ENCODE measurements at places on chromosomes 7 and 10.
A peak's percentile ranks its signal among the peaks of the same experiment; 100 is the strongest.

DNA sequence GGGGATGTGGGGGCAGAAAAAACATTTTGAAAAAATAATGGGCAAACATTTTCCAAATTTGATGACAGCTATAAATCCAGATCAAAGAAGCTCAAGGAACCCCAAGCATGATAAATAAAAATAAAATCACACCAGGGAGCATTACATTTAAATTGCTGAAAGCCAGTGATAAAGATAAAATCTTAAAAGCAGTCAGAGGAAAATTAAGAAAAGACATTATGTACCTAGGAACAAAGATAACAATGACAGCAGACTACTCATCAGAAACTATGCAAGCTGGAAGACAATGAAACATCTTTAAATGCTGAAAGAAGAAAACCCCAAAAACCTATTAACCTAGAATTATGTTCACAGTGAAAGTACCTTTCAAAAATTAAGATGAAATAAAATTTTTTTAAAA lies 23.3 kb downstream of the NEUROG3 start:
- no peak for DNase-seq

DNA sequence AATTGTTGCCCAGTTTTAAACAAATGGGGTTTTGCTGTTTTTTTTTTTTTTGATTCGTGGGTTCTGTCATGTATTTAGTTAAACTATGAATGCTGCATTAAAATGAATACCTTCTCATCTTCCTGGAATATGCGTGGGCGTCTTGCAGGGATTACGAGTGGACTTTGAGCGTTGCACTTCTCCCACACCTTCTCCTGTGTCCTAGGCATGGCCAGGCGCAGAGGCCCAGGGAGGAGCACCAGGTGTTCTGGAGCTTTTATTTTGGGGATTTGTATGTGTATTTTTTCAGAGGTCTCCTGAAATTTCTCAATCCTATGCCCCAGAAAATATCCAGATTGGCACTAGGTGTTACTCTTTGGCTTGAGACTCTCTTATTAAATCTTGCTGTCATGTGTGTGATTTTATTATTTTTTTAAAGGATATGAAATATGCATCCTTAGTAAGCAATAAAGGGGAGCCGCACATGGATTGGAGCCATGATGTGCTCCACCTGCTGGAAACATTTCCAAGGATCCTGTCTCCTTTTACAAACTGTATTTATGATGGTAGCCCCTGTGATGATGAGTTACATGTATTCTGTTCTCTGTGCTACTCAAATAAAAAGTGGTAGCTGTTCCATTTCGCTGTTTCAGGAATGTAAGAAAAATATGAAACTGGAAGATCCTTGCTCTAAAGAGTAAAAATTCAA lies 482.2 kb upstream of the KLF6 start:
- DNase-seq, result no peak

DNA sequence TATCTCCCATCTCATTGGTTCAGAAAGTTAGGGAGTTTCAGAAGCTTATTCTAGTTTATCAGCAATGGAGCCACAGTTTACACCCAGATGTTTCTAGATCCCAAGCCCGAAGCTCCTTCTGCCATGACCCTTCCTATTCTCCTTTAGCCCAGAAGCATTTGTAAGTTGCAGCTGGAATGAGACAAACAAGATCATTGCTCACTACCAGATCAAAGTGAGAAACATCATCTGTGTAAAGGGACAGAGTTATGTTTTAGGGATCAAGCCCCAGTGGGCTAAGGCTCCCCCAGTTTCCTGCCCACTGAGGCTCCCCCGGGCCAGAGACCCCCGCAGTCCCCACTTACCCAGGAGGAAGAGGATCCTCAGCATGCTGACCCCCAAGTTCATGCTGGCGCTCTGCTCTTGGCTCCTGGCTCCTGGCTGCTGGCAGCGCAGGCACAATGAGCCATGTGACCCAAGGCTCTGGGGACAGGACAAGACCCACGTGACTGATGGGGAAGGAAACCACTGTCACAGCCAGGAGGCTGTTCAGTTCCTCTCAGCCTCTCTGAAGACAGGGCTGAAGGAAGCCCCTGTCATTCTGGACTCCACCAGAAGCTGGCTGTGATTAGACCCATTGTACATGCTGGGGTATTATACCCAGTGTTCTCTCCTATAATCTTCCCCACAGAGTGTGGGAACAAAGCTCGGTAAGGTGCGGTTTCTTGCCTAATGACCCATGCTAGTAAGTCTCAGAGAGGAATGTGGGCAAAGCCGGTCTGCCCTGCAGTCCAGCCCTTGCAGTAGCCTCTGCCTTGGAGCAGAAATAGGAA lies at the start of gene TMEM273:
TSS of gene TMEM273 (minus strand) at position 442 of the 812 bp plus-strand sequence. CDS start at position 387, 55 bp downstream.
- peak; percentile 30 for DNase-seq

DNA sequence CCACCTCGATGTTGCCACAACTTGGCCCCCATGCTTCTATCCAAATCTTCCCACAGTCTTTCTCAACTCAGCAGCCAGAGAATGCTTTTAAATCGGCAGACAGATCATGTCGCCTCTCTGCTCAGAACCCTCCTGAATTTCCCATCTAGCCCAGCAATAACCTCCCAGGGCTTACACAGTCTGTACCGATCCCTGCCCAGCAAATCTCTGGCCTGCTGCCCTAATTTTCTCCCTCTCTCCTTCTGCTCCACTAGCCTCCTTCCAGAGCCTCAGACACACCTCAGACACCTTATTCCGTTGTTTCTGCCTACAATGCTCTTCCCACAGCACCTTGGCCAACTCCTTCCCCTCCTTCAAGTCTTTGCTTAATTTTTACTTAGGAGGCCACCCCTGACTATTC lies 32.3 kb downstream of the MDH2 start:
- DNase-seq, result no peak

DNA sequence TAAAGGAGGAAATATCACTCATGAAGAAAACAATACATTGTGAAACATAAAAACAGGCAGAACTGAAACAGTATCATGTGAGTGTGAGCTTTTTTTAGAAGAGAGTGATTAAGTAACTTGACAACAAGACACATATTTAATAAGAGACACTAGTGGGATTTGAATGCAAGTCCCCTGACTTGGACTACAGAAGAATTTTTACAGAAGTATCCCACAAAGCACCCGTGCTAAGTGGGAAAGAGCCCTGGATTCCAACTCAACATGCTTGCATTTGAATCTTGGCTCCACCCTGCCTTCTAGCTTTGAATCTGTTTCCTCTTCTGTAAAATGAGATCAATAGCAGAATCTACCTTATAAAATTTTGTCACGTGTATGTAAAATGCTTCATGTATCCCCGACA lies 166.2 kb downstream of the ZNF365 start:
- DNase-seq, result no peak

DNA sequence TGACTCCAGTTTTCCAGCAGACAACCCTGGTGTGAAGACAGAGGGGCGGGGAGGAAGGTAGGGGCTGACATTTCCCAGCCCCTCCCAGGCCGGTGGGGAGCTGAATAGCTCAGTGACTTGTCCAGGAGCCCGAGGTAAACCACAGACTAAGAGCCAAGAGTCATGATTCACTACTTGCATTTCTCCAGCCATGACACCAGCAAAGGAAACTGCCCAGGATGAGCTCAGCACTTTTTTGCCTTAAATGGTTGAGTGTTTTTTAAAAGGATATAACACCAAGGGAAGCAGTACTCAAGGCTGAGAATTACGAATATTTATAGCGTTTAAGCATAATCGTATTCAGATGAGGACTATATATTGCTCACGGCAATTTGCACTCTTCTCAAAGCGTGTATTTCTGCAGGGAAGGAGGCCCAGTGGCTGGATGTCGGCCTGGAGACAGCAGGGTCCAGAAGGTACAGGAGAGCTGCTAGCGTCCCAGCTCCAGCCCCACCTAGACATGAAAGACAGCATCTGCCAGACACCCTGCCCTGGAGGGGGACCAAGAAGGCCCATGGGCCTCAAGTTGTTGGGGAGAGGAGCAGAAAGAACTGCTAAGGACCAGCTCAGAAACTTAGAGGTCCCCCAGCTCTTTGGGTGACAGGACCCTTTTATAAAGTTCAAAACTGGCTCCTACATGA lies 141.4 kb downstream of the GRID1 start:
- DNase-seq, result peak; percentile 6

- DNase-seq, result no peak
These were observed 29.9 kb downstream of the KAZALD1 start for GRCh38 chr10:101091546-101092290.

- DNase-seq, result peak; percentile 94
These were observed at the start of gene VIM for GRCh38 chr10:17228091-17229015. Gene VIM, plus strand, starts transcription at chr10:17228241. Its CDS starts 1,182 bp downstream, at chr10:17229423.

DNA sequence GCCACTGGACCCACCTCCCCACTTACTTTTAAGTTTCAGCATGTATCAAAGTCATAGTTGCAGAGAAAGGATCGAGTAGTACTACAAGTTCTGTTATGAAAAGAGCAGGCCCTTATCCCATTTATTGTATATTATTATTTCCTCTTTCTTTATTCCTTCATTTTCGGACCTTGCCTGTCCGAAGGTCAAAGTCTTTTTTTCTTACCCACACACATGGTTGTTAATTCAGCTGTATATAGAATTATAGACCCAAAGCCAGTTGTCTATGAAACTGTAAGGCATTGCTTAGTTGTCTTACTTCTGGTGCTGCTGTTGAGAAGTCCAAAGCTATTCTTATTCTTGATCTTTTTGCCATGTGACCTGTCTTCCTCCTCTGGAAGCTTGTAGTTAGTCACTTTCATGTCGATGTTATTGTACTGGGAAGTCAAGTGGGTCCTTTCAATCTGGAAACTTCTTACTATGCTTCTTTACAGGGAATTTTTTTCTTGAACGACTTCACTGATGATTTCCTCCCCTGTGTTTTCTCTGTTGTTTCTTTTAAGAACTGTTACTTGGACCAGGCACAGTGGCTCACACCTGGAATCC lies 8.3 kb downstream of the NUDT5 start:
- DNase-seq, result no peak

DNA sequence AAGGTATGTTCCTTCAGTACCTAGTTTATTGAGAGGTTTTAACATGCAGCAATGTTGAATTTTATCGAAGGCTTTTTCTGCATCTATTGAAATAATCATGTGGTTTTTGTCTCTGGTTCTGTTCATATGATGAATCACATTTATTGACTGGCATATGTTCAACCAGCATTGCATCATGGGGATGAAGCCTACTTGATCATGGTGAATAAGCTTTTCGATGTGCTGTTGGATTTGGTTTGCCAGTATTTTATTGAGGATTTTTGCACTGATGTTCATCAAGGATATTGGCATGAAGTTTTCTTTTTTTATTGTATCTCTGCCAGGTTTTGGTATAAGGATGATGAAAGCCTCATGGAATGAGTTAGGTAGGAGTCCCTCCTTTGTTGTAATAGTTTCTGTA lies 204.0 kb upstream of the GNAI1 start:
- no peak for DNase-seq

DNA sequence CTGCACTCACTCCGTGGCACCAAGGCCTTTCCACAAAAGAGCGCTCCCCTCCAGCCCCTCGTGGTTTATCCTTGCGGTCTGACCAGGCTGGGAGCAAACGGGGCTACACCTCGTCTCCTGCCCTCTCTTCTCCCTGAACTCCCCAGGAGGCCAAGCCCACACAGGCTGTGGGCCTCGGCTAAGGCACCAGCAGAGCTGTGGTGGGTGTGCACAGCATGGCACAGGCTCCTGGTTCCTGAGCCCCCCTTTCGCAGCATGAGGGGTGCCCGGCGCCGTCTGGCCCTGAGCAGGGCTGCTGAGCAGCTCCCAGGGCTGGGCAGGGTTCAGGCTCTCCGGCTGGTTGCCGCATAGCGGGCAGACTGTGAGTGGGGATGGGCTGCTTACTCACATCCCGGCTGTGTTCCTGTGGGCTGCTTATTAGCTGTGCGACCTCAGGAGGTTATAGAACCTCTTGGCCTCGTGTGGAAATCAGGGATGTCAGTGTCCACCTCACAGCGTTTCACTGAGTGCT lies 90.4 kb downstream of the ZMIZ1 start:
- no peak for DNase-seq

DNA sequence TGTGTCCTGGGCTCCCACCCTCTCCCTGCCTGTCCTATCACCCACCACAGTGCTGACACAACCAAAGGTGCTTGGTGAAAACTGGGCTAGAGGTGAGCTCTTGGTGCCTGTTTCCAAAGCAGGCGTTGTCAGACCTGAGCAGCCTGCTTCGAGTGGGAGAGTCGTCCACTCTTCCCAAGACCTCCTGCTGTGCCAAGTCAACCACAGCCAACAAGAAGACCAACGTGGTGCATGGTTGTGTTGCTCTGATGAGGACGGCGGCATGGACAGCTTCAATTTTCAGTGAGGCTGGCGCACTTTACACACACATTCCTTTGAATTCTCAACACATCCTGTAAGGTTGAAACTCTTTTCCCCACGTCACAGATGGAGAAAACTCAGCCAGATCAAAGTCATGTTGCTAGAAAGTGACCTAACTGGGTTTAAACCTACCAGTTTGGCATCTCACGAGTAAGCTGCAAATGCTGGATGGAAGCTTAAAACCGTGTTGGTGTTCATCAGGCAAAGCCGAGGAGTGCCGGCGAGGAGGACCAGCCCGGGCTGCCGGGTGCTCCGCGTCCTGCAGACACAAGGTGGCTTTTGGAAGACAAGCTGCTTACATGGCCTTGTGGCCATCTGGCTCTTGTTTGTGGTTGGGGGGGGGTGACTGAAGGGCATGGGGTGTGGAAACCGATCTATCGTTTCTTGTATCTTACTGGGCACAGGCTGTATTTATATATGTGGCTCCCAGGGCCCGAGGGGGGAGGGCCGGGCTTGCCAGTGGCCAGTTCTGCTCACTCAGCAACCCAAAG lies 39.3 kb downstream of the INSIG1 start:
- no peak for DNase-seq

- no peak for DNase-seq
These were observed 347.7 kb upstream of the MKI67 start for GRCh38 chr10:128473911-128474310.

DNA sequence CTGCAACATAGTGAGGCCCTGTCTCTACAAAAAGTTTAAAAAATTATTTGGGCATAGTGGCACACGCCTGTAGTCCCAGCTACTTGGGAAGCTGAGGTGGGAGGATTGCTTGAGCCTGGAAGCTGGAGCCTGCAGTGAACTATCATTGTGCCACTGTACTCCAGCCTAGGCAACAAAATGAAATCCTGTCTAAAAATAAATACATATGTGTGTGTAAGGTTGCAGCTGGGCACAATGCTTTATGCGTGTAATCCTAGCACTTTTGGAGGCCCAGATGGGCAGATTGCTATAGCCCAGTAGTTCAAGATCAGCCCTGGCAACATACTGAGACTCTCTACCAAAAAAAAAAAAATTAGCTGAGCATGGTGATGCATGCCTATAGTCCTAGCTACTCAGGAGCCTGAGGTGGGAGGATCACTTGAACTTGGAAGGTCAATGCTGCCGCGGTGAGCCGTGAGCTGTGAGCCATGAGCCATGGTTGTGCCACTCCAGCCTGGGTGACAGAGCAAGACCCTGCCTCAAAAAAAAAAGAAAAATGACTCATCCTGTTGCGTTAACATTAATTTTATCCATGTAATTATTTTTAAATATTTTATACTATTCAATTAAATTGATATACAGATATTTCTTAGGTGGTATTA lies 38.3 kb downstream of the CCAR1 start:
- DNase-seq, result no peak

- DNase-seq, result no peak
These were observed 35.8 kb upstream of the ELN start for GRCh38 chr7:73992101-73992562.

Data from muscle of arm (tissue), 14 donors.